ENCODE measurements at places on chromosomes 3 and 15.
A peak's percentile ranks its signal among the peaks of the same experiment; 100 is the strongest.

DNA sequence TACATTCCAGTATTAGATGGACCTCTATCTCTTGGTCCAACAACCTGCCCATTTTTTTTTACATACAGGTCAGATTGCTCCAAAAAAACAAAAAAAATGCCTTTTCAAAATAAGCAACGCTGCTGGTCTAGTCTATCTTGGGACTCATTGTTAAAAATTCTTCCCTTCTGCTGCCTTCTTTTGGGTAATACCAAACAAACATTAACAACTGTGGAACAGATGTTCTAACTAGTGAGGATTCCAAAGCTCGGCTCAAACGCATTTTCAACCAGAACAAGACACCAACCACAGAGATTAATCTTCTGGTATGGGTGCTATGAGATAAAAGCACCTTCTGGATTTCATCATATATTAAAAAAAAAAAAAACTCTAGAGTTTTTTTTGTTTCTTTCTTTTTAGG is 24.7 kb downstream of the ARHGAP31 start:
- DNase-seq, result no peak

GRCh38 chr3:85193565-85193964 is 234.8 kb downstream of the CADM2 start:
- no peak for DNase-seq

GRCh38 chr3:107377151-107377550 is at the start of gene CCDC54:
Gene CCDC54, plus strand, starts transcription at chr3:107377439. Its CDS starts 149 bp downstream, at chr3:107377588.
- DNase-seq, result no peak

DNA sequence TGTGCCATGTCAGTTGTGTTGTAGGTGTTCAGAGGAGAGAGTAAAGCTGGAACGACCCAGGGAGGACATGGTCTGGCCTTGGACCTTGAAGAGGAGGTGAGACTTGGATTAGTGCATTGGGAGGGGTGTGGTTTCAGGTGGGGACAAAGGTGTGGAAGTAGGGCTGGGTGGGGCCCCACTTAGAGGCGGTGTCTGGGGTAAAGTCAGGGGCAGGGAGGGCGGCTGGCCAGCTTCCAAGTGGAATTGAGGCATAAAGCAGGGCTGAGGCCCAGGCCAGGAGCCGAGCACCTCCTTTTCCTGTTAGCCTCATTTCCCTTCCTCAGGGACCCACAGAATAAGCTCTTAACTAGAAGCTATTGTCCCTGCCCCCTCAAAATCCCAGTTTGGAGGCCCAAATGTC is 36.2 kb upstream of the FLNB start:
- no peak for DNase-seq

DNA sequence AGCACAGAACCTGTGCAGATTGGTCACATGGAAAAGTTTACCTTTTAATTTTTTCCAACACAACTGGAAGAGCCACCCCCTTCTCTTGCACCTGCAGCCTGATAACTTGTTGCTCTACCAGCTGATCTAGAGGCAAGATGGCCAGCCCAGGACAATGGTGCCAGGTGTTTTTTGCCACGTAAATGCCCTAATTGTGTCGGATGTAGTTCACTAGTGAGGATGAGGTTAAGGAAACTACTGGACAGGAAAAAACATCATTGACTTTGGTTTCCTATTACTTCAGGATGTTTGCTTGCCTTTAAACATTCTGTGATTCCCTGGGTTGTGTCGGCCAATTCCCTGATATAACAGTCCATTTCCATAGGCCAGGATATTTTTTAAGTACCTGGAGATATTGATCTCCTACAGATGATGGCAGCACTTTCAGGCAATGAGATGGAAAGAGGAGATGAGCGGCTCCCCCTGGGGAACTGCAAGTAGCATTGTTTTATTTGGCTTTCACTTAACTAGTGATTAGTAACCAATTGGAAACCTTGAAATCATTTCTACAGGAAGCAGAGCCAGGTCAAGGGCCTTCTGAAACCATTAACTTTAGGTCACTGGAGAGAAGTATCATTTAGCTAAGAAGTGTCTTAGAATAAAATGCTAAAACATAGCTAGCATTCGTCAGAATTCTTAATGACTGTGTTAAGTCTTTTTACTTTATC is 72.5 kb downstream of the OSBPL10 start:
- no peak for DNase-seq

DNA sequence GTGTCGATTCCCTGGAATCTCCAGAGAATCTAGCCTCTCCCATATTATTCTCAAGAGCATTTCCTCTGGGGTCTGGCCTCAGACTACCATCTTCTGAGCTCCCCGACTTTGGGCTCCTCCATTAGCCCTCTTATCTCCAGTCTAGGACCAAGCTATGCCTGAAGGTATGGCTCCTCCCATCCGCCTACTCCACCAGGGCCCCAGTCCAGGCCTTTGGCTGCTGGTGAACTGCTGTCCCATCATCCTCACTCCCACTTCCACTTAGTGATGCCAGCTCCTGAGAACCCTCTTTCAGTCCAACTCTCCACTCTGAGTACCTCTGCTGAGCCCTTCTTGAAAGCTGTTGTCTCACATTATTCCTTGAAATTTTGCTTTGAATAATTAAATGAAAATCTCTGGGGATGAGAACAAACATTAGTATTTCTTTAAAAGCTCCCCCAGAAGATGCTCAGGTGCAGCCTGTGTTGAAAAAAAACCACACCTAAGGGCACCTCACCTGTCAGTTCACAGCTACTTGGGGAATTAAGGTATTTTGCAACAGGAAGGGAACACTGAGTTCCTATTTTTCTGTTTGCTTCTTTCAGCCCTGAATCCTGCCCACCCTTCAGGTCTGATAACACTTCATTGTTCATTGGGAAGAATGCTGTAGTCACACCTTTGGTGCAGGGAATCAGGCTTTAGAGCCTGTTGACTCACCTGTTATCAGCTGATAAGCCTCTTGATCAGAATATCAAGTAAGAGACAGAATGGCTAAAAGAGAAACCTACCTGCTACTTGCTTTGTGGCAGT is 9.5 kb downstream of the CLDN18 start:
- peak; percentile 70 for DNase-seq

DNA sequence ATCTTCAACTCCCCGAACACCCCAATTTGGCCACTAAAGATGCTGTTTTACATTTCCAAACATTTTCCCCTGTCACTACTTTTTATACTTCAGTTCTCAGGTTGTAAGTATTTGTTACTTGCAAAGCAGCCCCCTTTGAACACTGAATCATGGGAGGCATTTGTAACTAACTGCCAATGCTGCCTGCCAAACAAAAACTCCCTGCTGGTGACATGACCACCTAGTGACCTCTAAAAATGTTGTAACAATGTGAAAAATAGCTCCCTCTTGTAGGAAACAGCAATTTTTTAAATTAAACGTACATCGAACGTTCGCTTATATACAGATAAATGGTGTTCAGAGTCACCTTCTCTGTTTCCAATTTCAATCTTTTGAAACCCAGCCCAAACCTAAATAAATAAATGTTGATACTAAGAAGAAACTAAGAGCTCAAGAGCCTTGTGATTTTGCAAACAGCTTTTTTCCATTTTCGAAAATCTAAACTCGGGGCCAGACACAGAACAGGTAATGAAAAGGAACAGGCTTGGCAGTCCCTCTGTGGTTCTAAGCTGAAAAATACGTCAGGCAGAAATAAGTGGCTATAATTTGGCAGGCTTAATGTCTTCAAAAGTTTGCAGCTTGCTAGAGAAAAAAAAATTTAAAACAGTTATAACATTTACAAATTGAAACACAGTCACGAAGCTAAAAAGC is 268.6 kb upstream of the WNT5A start:
- no peak for DNase-seq

- peak; percentile 40 for DNase-seq
Observed at GRCh38 chr15:77865701-77866100, 211.8 kb downstream of the TBC1D2B start.

- no peak for DNase-seq
Observed at GRCh38 chr3:195750797-195751520, 30.2 kb downstream of the MUC20 start.

GRCh38 chr15:53328341-53328740 is 431.1 kb downstream of the WDR72 start:
- DNase-seq, result no peak
